HAP-1 (cell line): ENCODE measurements at places on chromosomes 2 and 18.

DNA sequence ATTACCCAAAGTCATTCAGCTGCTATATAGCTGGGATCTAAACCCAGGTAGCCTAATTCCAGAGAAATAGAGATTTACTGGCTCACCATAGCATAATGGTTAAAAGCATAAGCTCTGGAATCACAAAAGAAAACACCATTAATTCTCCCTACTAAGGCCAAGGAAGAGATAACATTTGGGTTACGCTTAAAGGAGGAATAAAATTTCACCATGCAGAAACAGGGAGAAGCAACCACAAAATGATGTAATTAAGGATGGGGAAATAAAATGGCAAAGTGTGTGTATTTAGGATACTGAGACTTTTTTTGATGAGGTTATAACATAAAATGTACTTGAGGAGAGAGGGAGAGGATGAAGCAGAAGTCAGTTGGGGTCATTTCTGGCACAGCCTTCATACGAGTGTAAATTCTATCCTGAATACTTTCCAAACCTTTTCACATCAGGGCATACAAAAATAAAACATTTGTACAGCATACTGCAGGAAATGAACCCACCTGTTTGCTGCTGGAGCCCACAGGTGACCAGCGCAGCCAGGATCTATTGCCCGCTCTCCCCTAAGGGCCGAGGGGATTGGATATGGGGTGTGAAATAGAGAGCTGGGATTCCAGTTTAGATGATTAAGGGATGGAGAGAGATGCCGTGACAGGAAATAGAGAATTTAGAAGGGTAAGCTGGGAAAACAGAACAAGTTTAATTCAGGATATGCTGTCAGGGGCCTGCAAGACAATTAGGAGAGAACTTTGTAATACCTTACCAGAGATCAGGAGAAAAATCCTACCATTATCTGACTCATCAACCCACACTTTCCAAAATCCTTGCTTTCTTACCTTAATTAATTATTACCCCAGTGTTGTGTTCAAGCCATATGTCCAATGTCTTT, 43.8 kb upstream of the SERTAD2 start:
- DNase-seq, result no peak

- no peak for DNase-seq
Observed at GRCh38 chr2:171310889-171311288, 122.9 kb downstream of the METTL8 start.

DNA sequence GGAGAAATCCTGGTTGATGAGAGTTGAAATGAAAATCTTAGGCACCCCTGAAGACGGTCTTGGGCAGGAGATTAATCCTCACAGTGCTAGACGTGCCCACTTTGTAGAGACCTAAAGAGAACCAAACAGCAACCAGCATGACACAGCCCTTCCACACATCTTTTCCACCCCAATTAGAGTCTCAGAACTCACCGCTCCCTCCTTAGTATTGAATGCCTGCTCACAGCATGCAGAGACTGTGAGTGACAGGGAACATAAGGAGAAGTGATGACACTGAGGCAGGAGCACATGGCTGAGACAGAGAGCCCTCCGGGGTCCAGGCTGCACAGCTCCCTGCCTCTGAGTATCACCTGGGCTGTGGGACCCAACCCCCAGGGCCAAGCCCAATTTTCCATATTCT, 367.6 kb downstream of the EIPR1 start:
- no peak for DNase-seq

DNA sequence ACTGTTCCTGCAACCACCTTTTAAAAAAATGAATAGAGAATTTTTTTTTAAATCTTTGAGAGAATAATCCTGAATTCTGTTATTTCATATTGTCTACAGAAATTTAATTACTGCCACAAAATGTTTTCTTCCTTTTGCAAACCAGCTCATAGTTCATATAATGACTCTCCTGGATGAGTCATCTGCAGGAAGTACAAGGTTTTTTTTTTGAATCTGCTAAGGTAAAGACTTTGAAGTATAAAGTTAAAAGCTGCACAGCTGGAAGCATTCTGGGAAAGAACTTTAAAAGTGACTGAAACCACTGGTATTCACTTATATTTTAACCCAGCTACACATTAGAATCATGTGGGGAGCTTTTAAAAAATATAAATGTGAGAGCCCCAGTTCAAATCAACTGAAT, 25.4 kb downstream of the SESTD1 start:
- no peak for DNase-seq

GRCh38 chr18:76487782-76488181, 7.3 kb downstream of the ZNF516 start:
- DNase-seq, result peak; percentile 66

DNA sequence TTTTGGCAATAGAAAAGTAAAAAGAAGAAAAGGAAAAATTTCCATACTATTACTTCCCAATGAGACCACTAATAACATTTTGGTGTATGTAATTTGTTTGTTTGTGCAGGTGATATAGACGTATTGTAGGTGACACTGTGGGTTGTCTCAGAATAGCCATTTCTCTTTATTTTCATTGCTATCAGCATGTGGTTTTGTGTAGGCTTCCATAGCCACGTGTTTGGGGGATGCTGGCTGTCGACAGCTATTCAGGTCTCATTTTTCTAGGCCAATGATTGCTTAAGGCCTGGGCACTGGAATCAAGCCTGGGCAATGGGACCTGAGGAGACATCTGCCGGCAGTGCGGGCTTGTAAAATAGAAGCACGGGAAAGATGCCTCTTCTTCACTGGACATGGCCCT, 71.0 kb upstream of the KCTD1 start:
- no peak for DNase-seq

- DNase-seq, result no peak
Observed at GRCh38 chr18:66873899-66874298, 270.0 kb upstream of the CDH19 start.

- DNase-seq, result no peak
Observed at GRCh38 chr2:19861813-19862212, 40.0 kb downstream of the TTC32 start.
